NB4 (cell line): ENCODE measurements at places on chromosomes 11 and 22.
A peak's percentile ranks its signal among the peaks of the same experiment; 100 is the strongest.

DNA sequence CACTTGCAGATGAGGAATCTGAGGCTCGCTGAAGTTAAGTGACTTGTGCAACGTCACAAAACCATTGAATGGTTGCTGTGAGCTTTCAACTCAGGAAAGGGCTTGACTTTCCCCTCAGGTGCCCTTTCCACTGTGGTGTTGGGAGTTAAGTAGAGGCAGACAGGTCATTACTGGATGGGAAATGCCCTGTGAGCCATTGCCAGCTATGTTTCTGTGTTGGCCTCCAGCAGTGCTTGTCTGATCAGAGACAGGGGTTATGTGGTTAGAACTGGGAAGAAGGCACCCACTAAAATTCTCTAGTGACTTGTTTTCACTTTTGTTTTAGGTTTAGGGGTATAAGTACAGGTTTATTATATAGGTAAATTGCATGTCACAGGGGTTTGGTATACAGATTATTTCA is 96.6 kb downstream of the FDX1 start:
- DNase-seq = no peak

DNA sequence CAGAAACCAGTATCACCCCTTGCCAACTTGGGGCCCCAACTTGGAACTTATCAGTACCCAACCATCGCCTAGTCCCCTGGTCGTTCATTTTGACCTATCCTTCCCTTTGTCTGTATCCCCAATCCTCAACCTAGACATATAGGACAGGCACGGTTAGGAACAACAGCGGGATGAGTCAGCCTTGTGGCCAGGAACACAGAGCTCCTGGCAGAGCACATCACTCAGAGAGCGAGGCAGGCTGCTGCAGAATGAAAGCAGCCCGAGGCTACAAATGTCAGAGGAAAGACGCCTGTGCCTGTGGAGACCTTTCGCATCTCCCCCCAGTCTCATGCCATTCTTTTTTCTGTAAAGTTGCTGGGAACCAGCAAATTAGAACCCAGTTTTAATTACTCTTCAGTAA is 14.6 kb downstream of the DKK3 start:
- DNase-seq = no peak

GRCh38 chr22:43239193-43239780 is 52.4 kb upstream of the TTLL12 start:
- DNase-seq = no peak

DNA sequence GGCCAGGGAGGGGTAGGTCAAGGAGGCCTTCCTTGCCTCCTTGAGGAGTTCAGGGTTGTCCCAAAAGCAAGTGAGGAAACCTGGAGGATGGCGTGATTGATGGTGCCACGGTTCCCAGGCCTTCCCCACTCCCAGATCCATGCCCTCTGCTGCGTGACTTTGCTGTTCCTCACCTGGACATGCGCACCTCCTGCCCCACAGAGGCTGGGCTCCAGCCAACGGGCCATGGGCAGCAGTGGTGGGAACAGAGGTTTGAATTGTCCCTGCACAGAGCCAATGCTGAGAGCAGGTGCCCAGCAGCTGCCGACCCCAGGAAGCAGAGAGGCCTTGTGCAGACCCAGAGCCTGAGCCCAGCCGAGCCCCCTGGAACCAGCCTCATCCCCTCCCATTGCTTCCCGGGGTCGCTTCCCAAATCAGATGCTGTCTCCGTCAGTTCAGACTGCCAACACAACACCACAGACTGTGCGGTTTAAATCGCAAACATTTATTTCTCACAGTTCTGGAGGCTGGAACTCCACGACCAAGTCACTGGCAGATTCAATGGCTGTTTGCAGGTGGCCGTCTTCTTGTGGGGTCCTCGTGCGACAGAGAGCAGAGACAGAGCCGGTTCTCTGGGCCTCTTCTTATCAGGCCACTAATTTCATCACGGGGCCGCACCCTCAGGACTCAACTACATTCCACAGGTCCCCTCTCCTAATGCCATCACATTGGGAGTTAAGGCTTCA is 6.2 kb upstream of the LINC01488 start:
- DNase-seq = no peak

- peak; percentile 82 for DNase-seq
Measured at GRCh38 chr22:23137905-23138561, 3.8 kb downstream of the RSPH14 start.

DNA sequence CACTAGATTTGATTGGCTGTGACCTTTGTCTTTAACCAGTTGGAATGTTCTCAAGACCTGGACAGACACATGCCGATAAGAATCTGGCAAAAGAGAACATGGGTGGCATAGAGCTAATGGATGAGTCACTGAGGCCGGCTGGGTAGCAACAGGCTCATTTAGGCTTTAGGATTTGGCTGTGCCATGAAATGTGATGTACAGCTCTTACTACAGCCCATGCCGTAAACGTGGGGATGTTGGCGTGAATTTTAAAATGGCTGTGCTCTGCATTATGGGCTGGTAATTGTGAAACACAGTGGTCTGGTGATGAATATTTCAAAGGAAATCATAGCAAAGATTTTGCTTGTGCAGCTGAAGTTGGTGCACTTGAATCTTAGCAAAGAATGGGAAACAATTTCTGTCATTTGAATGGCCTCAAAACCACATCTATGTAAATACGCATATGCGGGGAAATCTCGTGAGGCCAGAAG is 332.4 kb downstream of the TBC1D22A start:
- no peak for DNase-seq

- DNase-seq = no peak
Measured at GRCh38 chr11:103585911-103586310, 450.5 kb upstream of the DDI1 start.

DNA sequence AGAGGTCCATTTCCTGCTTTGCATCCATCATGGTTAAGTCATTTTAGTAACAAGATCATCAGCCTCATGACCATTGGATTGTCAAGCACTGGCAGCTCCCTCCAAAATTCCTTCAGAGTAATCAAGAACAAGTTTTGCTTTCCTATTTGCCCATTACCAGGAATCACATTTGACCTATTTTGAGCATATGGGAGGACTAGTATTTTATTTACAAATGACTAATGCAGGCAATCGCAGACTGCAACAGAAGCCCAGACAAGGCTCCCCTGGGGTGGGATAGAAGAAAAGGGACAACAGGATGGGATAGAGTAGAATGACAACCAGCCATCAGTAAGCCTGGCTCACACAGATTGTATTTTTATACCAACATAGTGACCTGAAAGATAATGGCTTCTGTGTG is 9.1 kb downstream of the MMP10 start:
- DNase-seq = no peak

DNA sequence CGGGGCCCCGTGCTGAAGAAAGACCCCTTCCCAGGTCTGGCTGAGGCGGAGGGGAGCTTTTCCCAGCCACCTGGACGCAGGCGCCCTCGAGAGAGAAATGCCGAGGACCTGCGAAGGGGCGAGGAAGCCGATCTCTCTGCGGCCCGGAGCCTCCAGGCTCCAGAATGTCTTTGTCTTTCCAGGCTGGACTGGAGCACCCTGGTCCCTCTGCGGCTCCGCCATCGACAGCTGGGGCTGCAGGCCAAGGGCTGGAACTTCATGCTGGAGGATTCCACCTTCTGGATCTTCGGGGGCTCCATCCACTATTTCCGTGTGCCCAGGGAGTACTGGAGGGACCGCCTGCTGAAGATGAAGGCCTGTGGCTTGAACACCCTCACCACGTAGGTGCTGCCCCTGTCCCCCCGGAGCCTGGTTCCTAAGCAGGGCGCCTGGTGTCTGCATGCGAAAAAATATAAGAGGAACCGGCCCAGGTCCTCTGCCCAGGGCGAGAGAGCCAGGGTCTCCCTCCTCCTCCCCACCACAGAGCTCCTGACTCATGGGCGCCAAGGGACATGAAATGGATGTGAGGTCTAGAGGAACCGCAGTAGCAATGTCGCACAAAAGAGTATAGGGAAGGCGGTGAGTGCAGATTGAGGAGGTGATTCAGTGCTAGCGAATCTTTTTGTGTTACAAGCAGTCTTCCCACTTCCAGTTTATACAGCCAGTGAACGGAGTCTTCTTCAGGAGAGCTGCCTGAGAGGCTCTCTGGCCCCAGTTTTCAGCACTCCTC is 11.0 kb downstream of the GLB1L2 start:
- no peak for DNase-seq

DNA sequence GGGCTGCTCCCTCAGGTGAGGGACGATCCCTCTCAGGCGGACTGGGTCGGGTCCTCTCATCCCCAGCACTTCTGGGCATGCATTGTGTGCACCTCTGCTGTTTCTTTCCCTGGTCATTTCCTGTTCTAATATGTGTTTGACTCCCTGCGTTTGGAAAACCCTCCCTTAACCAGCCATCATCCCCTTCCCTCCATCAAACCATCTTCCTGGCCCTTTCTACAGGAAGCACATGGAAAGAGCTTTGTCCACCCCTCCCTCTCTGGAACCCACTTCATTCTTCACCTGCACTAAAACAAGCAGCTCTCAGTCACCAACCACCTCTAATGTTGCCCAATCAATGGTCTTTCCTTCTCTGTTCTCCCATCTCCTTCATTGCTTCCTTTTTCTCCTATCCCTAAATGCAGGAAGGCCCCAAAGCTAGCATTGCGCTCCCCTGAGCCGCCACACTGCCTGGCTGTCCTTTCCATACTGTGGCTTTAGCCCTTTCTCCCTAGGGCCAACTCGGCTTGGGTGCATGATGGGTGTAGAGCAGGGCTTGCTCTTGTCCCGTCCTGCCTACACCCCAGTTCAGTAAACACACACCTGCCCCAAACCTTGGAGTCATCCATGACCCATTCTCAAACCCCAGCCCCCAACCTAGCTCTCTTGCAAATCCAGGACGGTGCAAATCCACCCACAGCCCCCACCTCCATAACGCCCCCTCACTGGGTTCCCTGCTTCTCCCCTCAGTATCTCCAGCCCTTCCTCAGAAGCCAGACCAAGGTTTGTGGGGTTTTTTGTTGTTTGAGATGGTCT is 5.4 kb upstream of the GAS2L1 start:
- DNase-seq = peak; percentile 27

DNA sequence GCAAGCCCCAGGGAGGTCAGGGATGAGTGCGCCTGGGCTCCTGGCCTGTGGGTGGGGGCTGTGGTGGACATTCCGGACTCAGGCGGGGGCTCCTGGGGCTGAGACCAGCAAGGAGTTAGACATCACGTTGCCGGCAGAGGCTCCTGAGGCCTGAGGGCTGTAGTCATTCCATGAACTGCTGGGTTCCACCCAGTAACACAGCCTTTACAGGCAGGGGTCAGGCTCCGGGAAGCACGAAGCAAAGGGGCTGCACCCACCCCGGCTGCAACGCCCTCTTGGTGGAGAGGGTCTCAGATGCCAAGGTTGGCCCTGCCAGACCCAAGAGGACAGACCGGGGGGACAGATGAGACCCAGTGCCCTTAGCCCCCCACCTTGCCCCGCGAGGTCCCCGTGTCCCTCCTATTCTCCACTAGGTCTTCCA is 9.0 kb downstream of the TNNT3 start:
- DNase-seq = no peak

- DNase-seq = no peak
Measured at GRCh38 chr22:40951795-40952605, 822 bp downstream of the RBX1 start.

DNA sequence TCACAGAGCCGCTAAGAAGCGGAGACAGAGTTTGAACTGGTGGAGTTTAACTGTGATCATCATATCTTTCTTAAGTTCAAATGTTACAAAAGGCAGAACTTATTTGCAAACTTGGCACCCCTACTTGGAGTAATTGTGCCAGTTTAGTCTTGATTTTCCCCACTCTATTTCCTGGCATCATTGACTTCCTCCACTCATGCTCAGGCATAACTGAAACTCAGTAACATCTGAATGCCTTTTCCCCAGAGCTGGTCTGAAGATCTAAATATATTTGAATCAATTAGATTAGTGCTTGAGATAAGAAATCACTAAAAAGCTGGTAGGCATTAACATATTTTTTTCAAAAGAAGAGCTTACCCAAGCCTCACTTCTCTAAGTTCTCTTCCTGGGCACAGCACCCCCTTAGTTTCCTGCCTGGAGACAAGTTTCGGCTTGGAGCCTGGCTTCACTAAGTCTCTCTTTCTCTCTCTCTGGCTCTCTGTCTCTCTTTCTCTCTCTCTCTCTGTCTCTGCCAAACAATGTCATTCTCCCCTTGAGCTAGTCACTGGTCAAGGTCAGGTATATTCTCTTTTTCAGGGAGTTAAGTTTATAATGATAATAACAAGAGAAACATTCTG is 190.8 kb downstream of the LUZP2 start:
- DNase-seq = no peak

- no peak for DNase-seq
Measured at GRCh38 chr11:4523666-4524065, 21.3 kb upstream of the OR52M1 start.
